Fibroblast of upper back skin (primary cell): ENCODE measurements at places on chromosomes 3 and 15.

DNA sequence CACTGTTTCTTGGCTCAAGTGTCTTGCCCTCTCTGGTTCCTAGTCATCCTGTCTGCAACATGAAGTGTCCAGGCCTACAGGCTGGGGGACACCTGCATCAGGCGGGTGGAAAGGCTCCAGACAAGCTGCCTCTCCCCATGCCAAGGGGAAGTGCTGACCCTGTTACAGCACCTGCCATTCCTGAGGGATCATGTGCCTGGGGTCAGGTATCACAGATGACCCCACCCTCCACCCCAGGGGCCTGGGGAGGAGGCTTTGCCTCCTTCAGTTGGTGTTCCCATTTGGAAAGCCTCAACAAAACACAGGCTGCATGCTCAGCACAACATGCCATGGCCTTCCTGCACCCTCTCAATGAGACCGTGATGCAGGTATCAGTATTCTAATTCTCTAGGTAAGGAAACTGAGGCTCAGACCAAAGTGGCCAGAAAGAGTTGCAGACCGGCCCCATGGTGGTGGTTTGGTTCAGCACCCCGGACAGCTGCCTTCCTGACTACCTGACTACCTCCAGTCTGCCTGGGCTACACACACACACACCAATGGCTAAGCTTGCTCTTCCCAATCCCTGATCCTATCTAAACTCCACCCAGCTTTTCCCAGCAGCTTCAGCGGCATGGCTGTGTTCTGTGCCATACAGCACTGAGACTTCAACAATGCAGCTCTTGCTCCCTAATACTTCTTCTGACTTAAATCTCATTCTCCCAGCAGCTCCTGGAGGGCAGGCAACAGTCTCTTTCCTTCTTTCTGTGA is 69.7 kb upstream of the LINGO1 start:
- peak; percentile 26 for DNase-seq

DNA sequence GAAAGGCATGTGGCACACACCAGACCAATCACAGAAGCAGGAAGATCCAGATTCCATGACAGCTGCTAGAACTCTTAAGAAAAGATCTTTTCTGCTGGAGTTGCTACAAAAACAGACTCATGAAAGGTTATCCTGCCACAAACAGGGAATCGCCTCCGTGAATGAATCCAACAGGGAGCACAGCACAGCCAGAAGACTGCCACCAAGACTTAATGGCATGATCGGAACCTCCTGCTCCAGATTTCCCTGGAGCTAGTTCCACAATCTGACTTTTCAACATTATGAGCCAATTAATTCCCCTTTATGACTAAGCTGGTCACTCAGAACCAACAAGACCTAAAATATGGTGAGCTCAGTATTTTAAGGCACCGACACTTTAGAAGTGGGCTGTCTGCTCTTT is 232.5 kb downstream of the FOXP1 start:
- no peak for DNase-seq

DNA sequence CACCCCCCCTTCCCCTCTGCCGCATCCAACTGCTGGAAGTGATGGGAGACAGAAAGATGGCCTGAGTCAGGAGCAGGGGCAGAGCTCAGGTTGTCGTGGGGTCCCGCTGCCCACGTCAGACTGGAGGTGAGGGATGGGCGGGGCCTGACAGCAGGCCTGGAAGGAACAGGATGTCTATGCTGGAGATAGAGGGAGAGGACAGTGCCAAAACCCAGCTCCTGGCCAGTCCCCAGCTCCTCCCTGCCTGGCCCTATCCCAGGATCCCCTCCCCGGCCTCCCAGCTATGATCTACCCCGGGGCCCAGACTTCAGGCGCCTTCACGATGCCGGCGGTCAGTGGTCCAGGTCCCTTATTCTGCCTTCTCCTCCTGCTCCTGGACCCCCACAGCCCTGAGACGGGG is at the start of gene LMAN1L:
Gene LMAN1L, plus strand, starts transcription at position 303 of the 400 bp plus-strand sequence. Its CDS starts 20 bp downstream, at position 323.
- DNase-seq: no peak

GRCh38 chr3:143521803-143522202 is 326.5 kb downstream of the SLC9A9 start:
- DNase-seq: no peak

DNA sequence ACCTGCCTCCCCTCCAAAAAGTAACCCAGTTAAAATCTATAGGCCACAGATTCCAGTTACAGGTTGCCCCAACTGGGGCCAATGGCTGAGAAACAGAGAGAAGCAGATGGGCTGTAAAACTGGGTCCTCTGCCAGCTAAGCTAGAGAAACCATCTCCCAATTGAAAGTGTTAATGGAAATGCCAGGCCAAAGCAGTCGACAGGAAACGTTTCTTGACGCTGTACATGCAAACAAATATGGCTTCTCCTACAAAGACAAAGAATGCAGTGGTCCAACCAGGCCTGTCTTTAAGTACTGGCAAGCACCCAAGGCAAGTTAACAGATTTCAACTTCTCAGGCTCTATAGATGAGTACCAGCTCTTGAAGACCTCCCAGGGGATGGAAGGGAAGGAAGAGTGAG is 71.3 kb downstream of the MAGI1 start:
- DNase-seq: no peak

DNA sequence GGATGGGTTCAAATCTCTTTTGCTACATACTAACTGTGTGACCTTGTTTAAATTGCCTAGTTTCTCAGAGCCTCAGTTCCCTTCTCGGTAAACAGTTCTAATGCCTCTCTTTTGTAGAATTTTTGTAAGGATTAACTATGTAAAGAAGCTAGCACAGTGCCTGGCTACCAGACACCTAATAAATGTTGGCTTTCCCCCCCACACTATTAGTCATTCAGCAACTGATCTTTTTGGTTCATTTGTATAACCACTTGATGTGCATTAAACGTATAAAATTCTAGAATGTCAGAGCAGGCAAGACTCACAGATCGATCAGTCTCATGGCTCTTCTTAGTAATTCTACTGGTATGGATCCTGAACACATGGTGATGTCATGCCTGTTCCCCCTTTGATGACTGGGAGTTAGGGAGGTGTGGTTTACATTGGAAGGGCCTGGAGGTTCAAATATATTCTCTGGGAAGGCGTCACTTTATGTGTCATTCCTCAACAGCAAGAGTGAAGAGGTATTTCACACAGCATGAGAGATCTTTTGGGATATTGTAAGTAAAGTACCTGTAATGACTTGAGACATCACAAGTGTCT is 6.5 kb downstream of the TAGLN3 start:
- peak; percentile 58 for DNase-seq

DNA sequence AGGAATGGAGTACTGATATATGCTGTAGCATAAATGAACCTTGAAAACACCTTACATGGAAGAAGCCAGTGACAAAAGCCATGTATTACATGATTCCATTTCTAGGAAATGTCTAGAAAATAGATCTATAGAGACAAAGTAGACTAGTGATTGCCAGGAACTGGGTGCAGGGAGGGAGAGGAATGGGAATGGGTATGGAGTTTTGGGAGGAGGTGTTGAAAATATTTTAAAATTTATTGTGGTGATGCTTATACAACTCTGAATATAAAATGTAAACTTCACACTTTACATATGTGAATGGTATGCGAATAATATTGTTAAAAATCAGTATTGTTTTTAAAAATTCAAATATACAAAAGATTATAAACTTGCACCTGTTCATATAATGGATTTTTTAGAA is 22.5 kb downstream of the ATP1B3 start:
- no peak for DNase-seq

GRCh38 chr15:101456057-101456739 is 33.3 kb downstream of the PCSK6 start:
- DNase-seq: no peak

- DNase-seq: no peak
These were observed 27.5 kb downstream of the BHLHE40 start for GRCh38 chr3:5006755-5007202.

GRCh38 chr3:132006605-132007204 is 28.1 kb downstream of the CPNE4 start:
- DNase-seq: peak; percentile 27

DNA sequence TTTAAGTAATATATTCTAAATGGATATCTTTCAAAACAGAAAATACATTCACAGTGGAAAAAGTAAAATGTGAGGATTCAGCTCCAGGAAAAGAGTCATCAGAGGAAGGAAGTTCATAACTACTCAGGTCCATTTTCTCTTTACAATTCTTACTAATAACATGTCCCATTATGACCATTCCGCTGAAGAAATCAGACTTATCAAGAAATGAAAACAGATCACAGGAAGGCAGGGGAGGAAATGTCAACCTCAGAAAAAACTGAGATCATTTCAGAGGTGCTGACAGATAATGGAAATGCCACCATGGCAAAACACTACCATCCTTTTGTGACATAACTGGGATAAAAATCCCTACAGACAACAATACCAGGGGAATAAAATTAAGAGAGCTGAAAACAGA is 139.5 kb downstream of the MAGI1 start:
- DNase-seq: no peak

- peak; percentile 43 for DNase-seq
These were observed 46.0 kb downstream of the ALDH1L1 start for GRCh38 chr3:126134219-126134975.

DNA sequence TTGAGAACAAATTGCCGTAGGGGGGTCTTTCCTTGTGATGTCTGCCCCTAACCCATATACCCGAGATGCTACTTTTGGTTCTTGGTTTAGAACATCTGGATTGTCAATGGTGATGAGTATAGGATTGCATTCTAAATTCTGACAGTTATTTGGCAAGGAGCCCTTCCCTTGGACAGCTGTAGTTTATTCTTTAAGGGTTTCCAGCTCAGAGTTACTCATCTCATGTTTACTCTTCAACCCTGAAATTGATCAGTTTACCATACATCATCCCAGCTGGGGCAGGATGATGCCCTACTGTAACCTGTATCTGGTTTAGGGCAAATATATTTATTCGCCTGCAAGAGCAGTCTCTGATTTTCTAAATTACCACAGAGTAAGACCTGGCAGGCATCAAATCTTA is 85.7 kb upstream of the XCR1 start:
- DNase-seq: no peak

- no peak for DNase-seq
These were observed 84.0 kb downstream of the IFT80 start for GRCh38 chr3:160314995-160315394.

GRCh38 chr3:31754575-31755278 is 222.0 kb downstream of the STT3B start:
- no peak for DNase-seq

- no peak for DNase-seq
These were observed 101.0 kb downstream of the LSM3 start for GRCh38 chr3:14279626-14280061.

DNA sequence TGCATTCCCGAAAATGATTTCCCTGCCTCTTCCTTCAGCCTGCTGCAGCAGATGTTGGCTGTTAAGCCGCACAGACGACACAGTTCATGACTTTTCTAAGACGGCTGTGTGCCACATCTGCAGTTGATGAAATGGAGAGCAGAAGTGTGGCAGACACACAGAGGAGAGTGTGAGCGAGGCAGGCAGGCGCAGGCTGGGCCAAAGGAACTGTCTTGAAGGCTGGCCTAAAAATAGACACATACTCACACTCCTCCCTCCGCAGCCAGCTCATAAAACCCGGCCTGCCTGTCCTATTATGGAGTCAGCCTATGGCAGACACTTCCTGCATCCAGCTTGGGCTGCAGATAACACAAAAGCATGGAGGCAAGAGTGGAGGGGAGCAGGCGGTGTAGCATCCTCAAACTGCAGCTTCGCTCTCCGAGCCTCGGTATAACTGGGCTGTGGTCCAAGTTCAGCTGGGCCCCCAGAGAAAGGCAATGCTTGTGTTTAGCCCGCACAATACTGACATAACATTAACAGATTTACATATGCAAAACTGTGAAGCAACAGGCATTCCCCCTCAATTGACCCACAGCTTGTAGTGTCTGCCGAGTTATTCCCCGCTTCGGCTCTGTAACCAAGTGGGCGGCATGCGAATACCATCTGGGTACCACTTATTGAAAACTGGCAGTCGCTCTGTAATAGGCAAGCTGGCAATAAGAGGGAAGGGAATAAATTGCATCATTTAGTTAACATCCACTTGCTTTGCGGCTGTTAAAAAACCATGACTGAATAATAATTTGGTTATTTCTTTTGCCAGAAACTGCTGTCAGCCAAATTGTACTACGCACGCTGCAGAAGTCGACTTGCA is 40.8 kb downstream of the FOXP1 start:
- peak; percentile 98 for DNase-seq

DNA sequence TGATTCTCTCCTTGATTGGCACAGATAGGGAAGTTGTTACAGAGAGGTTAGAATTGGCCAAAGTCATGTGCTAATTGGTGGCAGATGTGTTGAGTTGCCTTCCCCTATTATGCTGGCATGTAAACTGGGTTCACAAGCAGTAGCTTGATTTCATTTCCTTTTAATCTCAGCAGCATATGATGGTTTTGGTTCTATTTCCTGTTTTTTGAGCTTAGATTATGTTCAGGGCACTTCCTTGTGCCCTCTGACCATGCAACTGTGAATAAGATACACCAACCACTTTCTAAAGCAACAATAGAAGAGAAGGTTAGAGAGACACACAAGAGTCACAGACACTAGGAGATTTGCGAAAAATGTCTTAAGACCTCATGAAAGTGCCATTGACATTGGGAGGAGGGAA is 16.5 kb downstream of the HPS3 start:
- DNase-seq: no peak

- DNase-seq: peak; percentile 90
These were observed 59.9 kb downstream of the LRRFIP2 start for GRCh38 chr3:37114251-37115145.

GRCh38 chr3:74445541-74445940 is 168.9 kb downstream of the CNTN3 start:
- peak; percentile 14 for DNase-seq

GRCh38 chr3:8336456-8336855 is 165.2 kb upstream of the LMCD1 start:
- DNase-seq: no peak

DNA sequence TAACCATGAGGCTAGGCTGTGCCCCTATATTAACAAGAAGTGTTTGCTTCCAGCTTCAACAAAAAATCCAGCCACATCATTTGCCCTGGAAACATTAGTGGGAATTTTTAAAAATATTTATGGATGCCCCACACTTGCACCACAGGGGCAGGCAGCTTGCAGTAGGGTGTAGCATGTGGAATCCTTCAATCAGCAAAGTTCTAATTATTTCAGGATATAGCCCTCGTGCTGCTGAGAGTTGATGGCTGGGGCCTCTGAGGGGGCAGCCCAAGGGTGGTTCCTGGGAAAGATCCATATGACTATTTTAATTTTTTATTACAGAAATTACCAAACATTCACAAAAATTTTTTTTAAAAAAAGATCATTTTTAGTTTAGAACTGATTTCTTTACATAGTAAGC is 35.1 kb upstream of the LMCD1 start:
- DNase-seq: no peak

DNA sequence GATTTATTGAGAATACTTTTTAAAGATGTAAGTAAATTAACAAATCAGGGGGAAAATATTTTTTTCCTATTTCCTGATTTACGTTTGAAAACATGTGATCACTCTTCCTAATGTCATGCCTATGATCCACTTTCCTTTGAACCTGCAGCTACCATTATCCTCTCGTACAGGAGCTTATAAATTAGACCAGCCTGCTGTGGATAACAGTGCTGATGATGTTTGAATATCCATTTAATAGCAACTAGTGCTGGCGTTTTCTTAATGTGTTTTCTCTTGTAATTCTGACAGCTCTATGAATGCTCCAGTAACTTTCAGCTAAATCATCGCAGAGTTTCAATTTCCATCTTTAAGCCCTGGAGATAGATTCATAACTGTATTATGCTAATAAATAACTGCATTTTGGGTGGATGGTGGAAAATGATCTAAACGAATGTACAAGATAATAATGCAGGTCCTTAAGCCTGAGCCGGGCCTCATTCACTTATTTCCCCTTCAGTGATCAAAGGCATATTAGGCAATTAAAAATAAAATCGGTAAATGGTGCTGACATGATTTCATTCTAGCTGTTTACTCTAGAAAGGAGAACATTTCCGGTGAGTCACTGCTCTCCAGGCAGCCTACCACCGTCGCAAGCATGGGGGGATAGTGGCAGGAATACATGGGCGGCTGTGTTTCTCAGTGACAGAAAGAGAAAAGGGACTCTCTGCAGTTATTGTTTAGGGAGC is 58.5 kb upstream of the SLC24A5 start:
- peak; percentile 21 for DNase-seq
